Transverse colon (tissue), 4 donors: ENCODE measurements at places on chromosomes 5 and 9.
A peak's percentile ranks its signal among the peaks of the same experiment; 100 is the strongest.

DNA sequence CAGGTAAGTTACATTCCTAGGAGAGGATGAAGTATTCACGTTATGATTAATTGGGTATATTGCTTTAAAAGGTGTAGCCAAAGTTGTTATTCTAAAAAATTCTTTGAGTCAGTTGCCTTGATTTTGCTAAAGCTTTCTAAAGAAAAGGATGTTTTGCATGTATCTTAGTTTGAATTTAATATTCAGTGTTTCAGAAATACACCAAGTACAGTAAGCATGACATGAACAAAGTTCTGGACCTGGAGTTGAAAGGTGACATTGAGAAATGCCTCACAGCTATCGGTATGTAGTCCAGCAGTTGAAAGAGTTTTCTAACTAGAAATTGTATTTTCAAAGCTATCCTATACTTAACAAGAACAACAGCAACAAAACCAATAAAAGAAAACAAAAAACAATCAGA lies 14.2 kb downstream of the ANXA1 start:
- peaks cover 19% of the 10 kb centered on the region for H3K36me3 ChIP-seq
- no peaks in the 10 kb centered on the region for H3K4me1 ChIP-seq
- no peak for DNase-seq
- no peak overlapping the region for H3K27ac ChIP-seq
- no peaks in the 10 kb centered on the region for H3K27me3 ChIP-seq
- no peak overlapping the region for H3K4me3 ChIP-seq

- no peak overlapping the region for H3K27ac ChIP-seq
- H3K4me1 ChIP-seq, result no peaks in the 10 kb centered on the region
- no peaks in the 10 kb centered on the region for H3K27me3 ChIP-seq
- no peak for DNase-seq
These were observed 616.3 kb upstream of the KLF4 start for GRCh38 chr9:108105885-108106284.

DNA sequence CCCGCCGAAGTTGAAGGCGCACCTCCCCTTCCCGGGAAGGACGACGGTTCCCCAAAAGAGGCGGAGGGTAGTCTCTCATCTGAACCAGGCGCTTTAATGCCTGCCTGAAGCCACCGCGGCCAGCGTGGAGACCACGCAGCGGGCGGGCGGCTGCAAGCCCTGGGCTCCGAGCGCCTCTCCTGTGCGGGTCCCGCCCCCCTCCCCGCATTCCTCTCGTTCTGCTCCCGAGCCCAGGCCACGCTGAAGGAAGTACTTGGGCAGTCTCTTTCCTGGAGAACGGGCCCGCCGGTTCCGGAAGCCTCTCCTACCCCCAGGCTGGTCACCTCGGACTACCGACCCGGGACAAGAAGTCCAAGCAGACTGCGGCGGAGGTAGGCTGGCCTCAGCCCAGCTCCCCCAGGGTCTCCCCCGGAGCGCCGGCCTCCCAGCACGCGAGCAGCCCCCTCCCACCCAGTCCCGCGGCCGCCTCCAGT lies 571 bp downstream of the PPIC start:
- H3K27me3 ChIP-seq, result no peaks in the 10 kb centered on the region
- peak overlapping the region; percentile 92 for H3K27ac ChIP-seq
- H3K4me3 ChIP-seq, result peak overlapping the region; percentile 38
- no peaks in the 10 kb centered on the region for H3K36me3 ChIP-seq

- no peak overlapping the region for H3K4me3 ChIP-seq
- H3K27me3 ChIP-seq, result no peaks in the 10 kb centered on the region
- peaks cover 7% of the 10 kb centered on the region for H3K4me1 ChIP-seq
- no peaks in the 10 kb centered on the region for H3K36me3 ChIP-seq
- H3K27ac ChIP-seq, result no peak overlapping the region
- no peak for DNase-seq
These were observed 17.6 kb downstream of the DMXL1 start for GRCh38 chr5:119088438-119088837.

DNA sequence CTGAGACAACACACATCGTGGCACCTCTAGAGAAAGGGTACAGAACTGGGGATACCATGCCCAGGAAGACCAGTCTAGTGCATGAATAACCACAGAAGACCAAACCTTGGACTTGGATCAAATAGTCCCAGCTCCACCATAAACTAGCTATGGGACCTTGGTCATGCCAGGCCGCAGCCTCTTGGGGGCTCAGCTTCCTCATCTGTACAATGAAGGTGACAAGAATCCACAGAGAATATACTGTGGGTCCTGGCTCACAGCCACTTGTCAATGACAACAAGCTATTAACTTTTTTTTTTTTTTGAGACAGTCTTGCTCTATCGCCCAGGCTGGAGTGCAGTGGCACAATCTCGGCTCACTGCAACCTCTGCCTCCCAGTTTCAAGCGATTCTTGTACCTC lies 3.9 kb downstream of the KYAT1 start:
- H3K4me1 ChIP-seq, result peaks cover 11% of the 10 kb centered on the region
- no peaks in the 10 kb centered on the region for H3K27me3 ChIP-seq
- H3K4me3 ChIP-seq, result no peak overlapping the region
- no peak for DNase-seq

DNA sequence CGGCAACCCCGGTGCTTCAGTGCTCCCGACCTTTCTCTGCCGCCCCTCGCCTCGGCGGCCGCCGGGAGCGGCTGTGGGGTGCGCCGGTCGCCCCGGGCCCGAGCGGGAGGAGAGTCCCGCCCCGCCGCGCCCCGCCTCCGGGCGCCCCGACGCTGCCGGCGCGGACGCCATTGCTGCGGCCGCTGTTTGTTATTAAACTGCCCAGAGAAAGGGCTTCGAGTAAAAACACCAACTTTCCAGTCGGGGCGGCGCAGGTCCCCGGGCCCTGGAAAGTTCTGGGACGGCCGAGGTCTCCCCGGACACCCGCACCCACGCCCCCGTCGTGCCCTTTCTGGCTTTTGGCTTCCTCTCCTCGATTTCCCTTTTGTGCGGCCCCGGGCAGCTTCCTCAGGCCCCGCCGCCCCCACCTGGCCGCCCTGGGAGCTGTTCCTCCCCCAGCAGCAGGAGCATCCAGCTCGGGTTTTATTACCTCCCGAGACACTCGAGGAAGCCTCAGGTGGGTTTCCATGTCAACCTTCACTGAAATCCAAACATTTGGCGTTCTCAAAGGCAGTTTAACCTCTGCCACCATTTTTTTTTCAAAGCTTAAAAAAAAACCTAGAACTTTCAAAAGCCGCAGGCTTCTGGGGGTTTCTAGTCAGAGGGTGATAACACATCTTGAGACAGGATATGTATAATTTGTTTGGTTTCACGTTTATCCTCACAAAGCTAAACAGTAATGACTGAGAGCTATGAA lies 334.4 kb downstream of the CWC27 start:
- DNase-seq, result peak; percentile 70
- H3K27ac ChIP-seq, result peak overlapping the region; percentile 91
- no peaks in the 10 kb centered on the region for H3K36me3 ChIP-seq
- H3K4me3 ChIP-seq, result peak overlapping the region; percentile 60

GRCh38 chr5:63923914-63924313 lies 38.3 kb downstream of the HTR1A start:
- H3K36me3 ChIP-seq, result no peaks in the 10 kb centered on the region
- no peaks in the 10 kb centered on the region for H3K27me3 ChIP-seq
- no peaks in the 10 kb centered on the region for H3K4me1 ChIP-seq

GRCh38 chr9:97136421-97136820 lies 97.5 kb upstream of the CTSV start:
- H3K27ac ChIP-seq, result no peak overlapping the region
- no peak overlapping the region for H3K4me3 ChIP-seq
- no peaks in the 10 kb centered on the region for H3K36me3 ChIP-seq

- no peak overlapping the region for H3K4me3 ChIP-seq
- no peak for DNase-seq
- no peaks in the 10 kb centered on the region for H3K36me3 ChIP-seq
- no peak overlapping the region for H3K27ac ChIP-seq
- peaks cover 4% of the 10 kb centered on the region for H3K4me1 ChIP-seq
These were observed 98.1 kb upstream of the ERBIN start for GRCh38 chr5:65828022-65828896.

GRCh38 chr5:6734243-6734700 lies 21.0 kb downstream of the TENT4A start:
- DNase-seq, result no peak
- H3K4me3 ChIP-seq, result no peak overlapping the region
- H3K27me3 ChIP-seq, result no peaks in the 10 kb centered on the region
- no peak overlapping the region for H3K27ac ChIP-seq
- peaks cover 40% of the 10 kb centered on the region for H3K4me1 ChIP-seq
- no peaks in the 10 kb centered on the region for H3K36me3 ChIP-seq

GRCh38 chr5:167616043-167616890 lies 675.2 kb upstream of the WWC1 start:
- DNase-seq, result no peak
- no peaks in the 10 kb centered on the region for H3K27me3 ChIP-seq
- H3K4me3 ChIP-seq, result no peak overlapping the region

DNA sequence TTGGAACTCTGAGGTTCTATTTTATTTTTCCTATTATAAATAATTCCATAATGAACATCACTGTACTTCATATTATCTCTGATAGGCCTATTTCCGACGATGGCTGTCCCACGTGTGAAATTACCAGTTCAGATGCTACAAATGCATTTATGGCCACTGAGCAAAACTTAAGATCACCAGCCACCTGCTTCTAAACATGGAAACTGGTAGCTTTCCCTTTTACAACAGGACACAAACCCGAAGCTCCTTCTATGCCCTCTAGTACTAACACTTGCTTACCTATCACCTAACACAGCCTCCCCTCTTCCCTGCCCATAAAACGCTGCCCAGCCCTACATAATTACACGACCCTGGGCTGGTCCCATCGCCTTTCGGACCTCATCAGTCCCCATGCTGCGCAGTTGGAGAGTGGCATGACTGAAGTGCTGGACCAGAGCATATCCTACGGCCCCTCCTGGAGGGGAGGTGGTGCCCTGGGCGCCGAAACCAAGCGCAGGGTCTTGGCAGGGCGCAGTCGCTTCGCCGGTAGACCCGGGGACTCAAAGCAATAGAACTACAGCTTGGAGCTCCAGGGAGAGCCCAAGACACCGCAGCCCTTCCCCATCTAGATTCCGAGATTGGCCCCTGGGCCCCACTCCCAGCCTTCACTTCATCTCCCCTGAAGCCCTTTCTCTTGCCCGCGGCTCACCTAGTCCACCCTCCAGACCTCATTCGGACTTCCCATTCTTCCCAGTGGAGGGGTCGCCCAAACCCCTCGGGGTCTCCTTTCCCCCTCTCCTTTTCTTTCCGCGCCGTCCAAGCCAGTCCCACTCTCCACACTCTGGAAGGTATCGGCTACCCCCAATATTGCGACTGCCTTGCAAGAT lies 1.0 kb upstream of the SAP30L start:
- peaks cover 29% of the 10 kb centered on the region for H3K4me1 ChIP-seq
- peak overlapping the region; percentile 96 for H3K27ac ChIP-seq
- no peaks in the 10 kb centered on the region for H3K36me3 ChIP-seq
- peak; percentile 22 for DNase-seq

DNA sequence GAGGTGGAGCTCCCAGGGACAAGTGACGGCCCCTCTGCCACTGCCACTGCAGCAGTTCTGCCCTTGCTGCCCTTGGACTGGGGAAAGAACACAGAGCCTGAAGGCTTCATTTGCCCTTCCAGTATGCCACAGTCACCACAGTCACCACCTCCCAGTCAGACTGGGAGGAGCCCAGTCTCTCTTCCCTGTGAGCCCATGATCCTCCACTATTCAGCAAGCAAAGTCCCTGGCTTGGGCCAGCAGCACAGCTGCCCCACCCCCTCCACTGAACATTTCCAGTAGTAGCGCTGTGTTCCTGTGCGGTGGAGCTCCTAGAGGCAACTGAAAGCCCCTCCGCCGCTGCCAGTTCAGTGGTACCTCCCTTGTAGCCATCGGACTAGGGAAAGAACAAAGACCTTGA lies 329.4 kb downstream of the MAN2A1 start:
- H3K27me3 ChIP-seq, result no peaks in the 10 kb centered on the region
- DNase-seq, result no peak
- H3K27ac ChIP-seq, result no peak overlapping the region
- no peak overlapping the region for H3K4me3 ChIP-seq
- no peaks in the 10 kb centered on the region for H3K36me3 ChIP-seq

- H3K27me3 ChIP-seq, result no peaks in the 10 kb centered on the region
- no peaks in the 10 kb centered on the region for H3K36me3 ChIP-seq
- no peak overlapping the region for H3K4me3 ChIP-seq
- H3K4me1 ChIP-seq, result no peaks in the 10 kb centered on the region
These were observed 106.2 kb downstream of the SEMA5A start for GRCh38 chr5:9439531-9440292.

- H3K4me3 ChIP-seq, result no peak overlapping the region
- no peak overlapping the region for H3K27ac ChIP-seq
- no peaks in the 10 kb centered on the region for H3K36me3 ChIP-seq
These were observed 32.5 kb downstream of the TENT4A start for GRCh38 chr5:6745706-6746222.

- H3K27me3 ChIP-seq, result no peaks in the 10 kb centered on the region
- H3K4me1 ChIP-seq, result no peaks in the 10 kb centered on the region
- H3K36me3 ChIP-seq, result no peaks in the 10 kb centered on the region
- no peak for DNase-seq
- no peak overlapping the region for H3K27ac ChIP-seq
- no peak overlapping the region for H3K4me3 ChIP-seq
These were observed 124.6 kb downstream of the SNCAIP start for GRCh38 chr5:122436615-122437014.

- H3K27me3 ChIP-seq, result no peaks in the 10 kb centered on the region
- no peak for DNase-seq
- H3K36me3 ChIP-seq, result no peaks in the 10 kb centered on the region
- H3K4me1 ChIP-seq, result no peaks in the 10 kb centered on the region
- H3K27ac ChIP-seq, result no peak overlapping the region
These were observed 66.3 kb upstream of the CER1 start for GRCh38 chr9:14788846-14789245.

DNA sequence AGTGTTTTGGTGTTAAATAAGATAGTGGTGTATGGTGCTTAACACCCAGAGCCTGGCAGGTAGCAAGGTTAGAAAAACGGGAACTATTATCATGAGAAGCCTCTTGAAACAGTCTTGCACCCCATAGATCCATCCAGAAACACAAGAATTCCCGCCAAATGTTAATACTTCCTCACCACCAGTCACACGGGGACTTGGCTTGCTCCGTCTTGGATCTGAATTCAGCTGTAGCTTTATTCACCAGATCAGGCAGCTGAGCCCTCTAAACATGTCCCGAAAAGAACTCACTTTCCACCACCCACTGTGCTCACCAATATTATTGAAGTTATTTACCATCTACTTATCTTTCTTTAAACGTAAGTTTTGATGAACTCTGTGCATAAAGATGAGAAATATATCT lies 101.6 kb upstream of the PTPN3 start:
- H3K4me3 ChIP-seq, result no peak overlapping the region
- H3K27ac ChIP-seq, result no peak overlapping the region
- H3K36me3 ChIP-seq, result no peaks in the 10 kb centered on the region
- H3K4me1 ChIP-seq, result no peaks in the 10 kb centered on the region
